Activated CD8-positive, alpha-beta memory T cell treated with anti-CD3 and anti-CD28 coated beads for 1 hour (primary cell): ENCODE measurements at places on chromosomes 12 and 14.

GRCh38 chr12:3527181-3527580 is 36.2 kb downstream of the PRMT8 start:
- DNase-seq, result no peak

- DNase-seq, result no peak
Measured at GRCh38 chr14:89810101-89810500, 144.4 kb downstream of the EFCAB11 start.

- no peak for DNase-seq
Measured at GRCh38 chr14:36319899-36320199, 588 bp downstream of the MBIP start.

DNA sequence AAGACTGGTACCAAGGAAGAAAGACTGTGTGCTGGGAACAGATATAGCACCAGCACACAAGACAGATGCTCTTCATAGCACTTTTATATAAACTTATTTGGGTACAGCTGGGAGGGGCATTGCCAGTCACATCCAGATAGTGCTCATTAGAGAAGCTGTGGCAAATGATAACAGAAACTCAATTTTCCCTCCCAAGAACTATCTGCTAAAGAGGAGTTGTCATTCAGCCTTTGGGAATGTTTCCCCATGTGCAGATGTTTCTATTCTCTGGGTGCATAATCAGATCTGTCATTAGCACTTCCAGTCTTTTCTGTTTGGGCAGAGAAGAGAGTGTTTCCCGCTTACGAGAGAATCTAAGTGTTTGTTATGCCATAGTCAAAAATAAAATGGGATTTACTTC is 714.9 kb upstream of the MDGA2 start:
- no peak for DNase-seq

DNA sequence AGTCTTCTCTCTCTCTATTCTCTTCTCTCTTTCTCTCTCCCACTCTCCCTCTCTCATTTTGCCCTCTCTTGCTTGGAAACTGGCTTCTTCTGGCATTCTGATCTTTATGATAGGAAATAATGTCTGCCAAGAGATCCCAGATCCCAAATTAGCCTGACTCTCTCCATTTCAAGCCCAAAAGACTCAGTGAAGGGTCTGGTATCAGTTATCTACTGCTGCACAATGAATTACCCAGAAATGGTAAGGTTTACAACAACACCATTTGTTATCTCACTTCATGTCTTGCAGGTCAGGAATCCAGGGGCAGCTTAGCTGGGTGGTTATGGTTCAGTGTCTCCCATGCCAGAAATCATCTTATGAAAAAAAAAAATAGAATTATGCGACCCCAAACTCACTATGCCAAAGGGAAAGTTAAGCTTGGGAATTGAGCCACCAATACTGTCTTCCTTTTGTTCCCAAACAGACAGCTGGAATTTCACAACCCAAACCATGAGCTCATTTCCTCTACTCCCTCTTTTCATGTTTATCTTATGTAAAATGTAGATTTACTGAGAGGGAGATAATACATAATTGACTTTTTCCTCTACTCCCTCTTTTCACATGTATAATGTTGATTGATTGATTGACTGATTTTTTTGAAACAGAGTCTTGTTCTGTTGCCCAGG is 67.8 kb upstream of the FICD start:
- DNase-seq, result no peak

GRCh38 chr12:108419949-108420348 is 80.8 kb upstream of the CMKLR1 start:
- DNase-seq, result no peak

GRCh38 chr14:25820368-25820767 is 770.4 kb upstream of the STXBP6 start:
- no peak for DNase-seq

DNA sequence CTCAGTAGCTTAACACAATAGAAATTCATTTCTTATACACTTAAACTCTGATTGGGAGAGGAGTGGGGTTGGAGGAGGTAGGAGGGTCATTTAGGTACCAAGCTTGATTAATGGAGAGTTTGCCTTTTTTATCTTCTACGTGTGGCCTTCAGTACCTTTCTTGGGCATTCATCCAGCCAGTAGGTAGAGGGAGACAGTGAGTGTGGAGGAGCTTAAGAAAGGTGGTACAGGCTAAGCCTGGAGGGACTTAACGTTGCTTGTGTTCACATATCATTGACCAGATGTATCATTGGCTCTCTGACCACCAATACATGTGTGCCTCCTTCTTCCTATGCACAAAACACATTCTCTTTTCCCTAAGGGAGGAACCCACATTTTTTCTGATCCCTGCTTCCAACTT is 232.9 kb upstream of the CRY1 start:
- no peak for DNase-seq

DNA sequence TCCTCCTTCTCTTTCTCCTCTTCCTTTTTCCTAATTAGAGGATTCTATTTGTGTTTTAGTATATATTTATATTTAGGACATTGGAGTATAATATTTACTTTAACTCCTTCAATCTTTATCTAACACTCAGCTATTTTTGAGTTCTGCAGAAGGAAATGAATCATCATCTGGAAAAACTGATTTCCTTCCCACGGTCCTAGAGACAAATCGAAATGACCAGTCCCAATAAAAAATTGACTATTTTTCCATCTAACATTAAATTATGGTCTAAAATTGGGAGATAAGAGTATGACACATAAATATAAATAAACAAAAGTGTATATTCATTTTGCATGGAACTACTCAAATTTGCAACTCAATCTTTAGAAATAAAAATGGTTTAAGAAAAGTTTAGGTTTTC is 167.4 kb downstream of the TMTC3 start:
- no peak for DNase-seq

DNA sequence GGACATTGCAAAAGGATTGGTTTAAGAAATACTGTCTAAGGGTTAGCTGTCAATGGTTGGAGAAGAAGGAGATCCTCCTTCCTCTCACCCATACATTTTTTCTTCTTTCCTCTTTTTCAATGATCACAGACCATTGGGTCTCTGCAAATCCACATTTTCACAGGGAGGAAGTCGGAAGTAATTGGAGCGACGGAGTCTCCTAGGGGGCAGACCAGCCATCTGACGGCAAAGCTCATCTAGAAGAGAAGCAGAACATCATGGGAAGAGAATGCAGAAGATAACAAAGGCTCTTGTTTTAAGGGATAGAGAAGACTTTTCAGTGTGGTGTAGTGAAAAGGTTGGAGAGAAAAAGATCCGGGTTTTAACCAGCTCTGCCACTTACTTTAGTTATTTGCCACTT is 14.7 kb downstream of the MFAP5 start:
- DNase-seq, result no peak

- DNase-seq, result no peak
Measured at GRCh38 chr14:21054123-21054767, 3.4 kb upstream of the RNASE8 start.

- no peak for DNase-seq
Measured at GRCh38 chr12:20248646-20249045, 119.7 kb upstream of the PDE3A start.

- DNase-seq, result no peak
Measured at GRCh38 chr14:75499084-75499875, 23.0 kb upstream of the BATF start.

- no peak for DNase-seq
Measured at GRCh38 chr12:69345742-69346141, 2.4 kb upstream of the LYZ start.

GRCh38 chr12:63822352-63822751 is 22.1 kb upstream of the SRGAP1 start:
- no peak for DNase-seq

DNA sequence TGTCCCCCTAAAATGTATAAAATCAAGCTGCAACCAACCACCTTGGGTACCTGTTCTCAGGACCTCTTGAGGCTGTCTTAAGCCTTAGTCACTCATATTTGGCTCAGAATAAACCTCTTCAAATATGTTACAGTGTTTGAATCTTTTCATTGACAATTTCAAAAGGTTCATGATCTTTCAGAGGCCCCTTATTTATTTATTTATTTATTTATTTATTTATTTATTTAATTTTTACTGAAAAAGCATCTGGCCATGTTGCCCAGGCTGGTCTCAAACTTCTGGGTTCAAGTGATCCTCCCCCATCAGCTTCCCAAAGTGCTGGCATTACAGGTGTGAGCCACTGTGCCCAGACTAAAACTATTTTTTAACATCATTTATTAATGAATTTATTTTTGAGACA is 8.2 kb upstream of the NUDT4 start:
- DNase-seq, result no peak

- DNase-seq, result no peak
Measured at GRCh38 chr12:93104535-93104934, 175.4 kb upstream of the EEA1 start.

DNA sequence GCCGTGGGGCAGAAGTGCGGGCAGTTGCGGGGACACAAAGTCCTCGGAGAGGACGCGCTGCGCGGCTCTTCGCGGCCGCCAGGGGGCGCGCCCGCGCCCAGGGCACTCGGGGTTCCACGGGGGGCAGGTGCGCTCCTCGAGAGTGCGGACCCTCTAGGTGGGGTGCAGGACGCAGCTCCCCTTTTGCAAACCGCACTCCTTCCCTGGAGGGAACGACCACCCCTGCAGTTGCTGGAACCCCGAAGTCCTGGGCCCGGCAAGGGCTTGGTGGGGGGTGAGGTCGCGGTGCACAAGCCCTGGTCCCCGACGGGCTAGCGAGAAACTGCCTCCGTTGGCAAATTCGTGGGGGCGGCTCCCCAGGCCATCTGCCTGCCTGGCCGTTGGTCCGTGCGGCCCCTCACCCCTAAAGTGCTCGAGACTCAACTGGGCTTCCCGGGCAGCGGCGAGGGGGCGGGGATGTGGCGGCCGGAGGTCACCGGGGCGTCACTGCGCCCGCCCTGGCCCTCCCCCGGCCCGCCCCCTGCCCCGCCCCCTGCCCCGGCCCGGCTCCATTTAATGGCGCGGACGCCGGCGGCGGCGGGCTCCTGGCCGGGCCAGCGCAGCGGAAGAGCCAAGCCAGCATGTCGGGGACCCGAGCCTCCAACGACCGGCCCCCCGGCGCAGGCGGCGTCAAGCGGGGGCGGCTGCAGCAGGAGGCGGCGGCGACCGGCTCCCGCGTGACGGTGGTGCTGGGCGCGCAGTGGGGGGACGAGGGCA is at the start of gene ADSS1:
Gene ADSS1, plus strand, starts transcription at position 579 of the 756 bp plus-strand sequence. Its CDS starts 42 bp downstream, at position 621.
- DNase-seq, result no peak

DNA sequence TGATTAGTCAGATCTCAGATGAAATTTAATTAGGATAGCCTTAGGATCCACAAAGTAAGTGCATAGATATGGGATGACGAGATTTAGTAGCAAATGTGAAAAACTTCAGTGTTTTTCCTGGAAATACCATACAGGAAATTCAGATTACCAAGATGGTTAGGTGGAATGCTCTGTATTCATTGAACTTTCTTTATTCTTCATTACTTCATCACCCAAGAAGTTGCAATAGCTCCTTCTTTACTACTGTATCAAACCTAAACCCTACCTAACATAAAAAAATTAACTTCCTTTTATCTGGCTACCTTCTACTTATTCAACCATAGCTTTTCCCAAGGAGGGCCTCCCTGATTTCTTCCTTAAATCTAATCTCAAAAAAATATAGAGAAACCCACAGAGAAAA is 100.4 kb downstream of the TTC6 start:
- no peak for DNase-seq

DNA sequence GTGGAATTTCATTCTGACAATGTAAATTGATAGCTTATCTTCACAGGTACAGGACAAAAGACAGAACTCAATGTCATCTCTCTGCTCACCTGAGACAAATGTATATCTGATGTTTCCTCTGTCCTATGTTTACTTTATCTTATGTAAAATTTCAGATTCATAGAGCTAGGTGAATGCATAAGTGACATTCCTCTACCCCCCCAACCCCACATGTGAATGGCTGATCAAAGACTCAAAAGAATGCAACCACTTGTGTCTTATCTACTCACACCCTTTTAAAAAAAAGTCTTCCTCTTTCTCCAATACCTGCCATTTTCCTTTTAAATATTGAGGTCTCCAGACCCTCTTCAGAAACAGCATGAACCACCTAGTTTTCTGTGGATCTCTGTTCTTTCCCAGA is 736.6 kb upstream of the SEL1L start:
- no peak for DNase-seq

GRCh38 chr12:93078577-93078976 is 149.5 kb upstream of the EEA1 start:
- DNase-seq, result no peak

- DNase-seq, result no peak
Measured at GRCh38 chr12:132327336-132328171, 1.8 kb downstream of the GALNT9 start.
